Fibroblast of lung (primary cell): ENCODE measurements at places on chromosomes 4 and X.

GRCh38 chr4:161247831-161248230 lies 916.0 kb downstream of the FSTL5 start:
- no peaks in the 10 kb centered on the region for H3K36me3 ChIP-seq
- no peaks in the 10 kb centered on the region for H3K27me3 ChIP-seq
- no peak for DNase-seq
- no peak overlapping the region for H3K27ac ChIP-seq

DNA sequence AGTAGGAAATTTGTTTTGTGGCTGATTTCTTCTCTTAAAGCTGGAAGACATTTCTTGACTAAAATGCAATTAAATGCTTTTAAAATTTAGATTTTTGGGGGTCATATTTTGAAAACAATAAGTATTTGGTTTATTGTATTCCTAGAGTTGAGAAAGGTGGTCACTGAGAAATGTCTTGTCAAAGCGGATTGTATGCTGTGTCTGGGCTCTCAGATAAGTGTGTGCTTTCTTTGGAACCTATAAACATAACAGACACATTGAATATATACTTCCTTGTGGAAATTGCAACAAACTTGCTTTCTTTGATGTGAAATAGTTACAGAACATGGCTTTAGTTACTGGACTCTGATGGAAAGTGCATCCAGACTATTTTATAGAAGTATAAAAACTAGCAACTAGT lies 75.4 kb downstream of the AFF1 start:
- no peak overlapping the region for H3K4me3 ChIP-seq
- peaks cover 1% of the 10 kb centered on the region for H3K4me1 ChIP-seq
- DNase-seq: no peak
- no peaks in the 10 kb centered on the region for H3K36me3 ChIP-seq
- no peaks in the 10 kb centered on the region for H3K27me3 ChIP-seq

DNA sequence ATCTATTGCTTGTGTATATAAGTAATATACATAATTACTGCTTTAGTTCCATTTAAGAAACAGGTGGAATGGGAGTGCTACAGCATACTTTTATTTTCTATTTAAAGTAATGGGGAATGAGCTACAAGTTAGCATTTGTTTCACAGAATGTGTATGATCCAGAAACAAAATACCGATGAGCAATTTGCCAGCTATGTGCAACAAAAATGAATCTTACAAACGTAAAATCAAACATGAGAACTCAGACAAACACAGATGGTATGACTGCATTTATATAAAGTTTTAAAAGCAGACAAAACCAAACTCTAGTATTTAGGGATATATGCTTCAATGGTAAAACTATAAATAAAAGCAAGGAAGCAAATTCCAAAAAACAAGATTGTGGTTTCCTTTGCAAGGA lies 141.7 kb downstream of the PAPSS1 start:
- no peak for DNase-seq
- H3K4me1 ChIP-seq: no peaks in the 10 kb centered on the region
- no peaks in the 10 kb centered on the region for H3K27me3 ChIP-seq
- no peak overlapping the region for H3K27ac ChIP-seq
- no peak overlapping the region for H3K4me3 ChIP-seq
- no peaks in the 10 kb centered on the region for H3K36me3 ChIP-seq

- DNase-seq: no peak
- no peaks in the 10 kb centered on the region for H3K36me3 ChIP-seq
- no peak overlapping the region for H3K4me3 ChIP-seq
- no peak overlapping the region for H3K27ac ChIP-seq
- no peaks in the 10 kb centered on the region for H3K4me1 ChIP-seq
These were observed 239.0 kb downstream of the SLITRK2 start for GRCh38 chrX:146056511-146057081.

DNA sequence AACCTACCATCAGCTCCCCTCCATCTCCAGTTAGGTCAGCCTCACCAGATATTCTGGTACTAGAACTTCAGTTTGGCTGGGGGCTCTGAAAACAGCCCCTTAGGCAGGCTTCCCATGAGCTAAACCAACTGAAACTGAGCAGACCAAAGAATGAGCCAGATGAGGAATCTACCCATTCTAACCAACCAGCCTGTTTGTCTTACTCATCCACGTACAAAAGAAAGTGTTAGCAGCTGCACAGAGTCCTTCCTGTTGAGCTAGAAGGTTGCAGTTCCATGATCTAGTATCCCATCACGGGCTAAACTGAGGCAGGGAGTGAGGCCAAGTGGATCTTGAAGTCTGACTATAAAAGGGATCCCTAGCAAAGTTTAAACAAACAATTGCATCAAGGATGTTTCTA lies 17.5 kb downstream of the MAGEA9B start:
- no peak overlapping the region for H3K4me3 ChIP-seq
- H3K36me3 ChIP-seq: no peaks in the 10 kb centered on the region
- no peak for DNase-seq
- H3K4me1 ChIP-seq: no peaks in the 10 kb centered on the region
- no peak overlapping the region for H3K27ac ChIP-seq

GRCh38 chr4:79370026-79370425 lies 38.0 kb downstream of the GK2 start:
- H3K4me3 ChIP-seq: no peak overlapping the region
- no peak overlapping the region for H3K27ac ChIP-seq
- H3K4me1 ChIP-seq: no peaks in the 10 kb centered on the region
- H3K27me3 ChIP-seq: no peaks in the 10 kb centered on the region

DNA sequence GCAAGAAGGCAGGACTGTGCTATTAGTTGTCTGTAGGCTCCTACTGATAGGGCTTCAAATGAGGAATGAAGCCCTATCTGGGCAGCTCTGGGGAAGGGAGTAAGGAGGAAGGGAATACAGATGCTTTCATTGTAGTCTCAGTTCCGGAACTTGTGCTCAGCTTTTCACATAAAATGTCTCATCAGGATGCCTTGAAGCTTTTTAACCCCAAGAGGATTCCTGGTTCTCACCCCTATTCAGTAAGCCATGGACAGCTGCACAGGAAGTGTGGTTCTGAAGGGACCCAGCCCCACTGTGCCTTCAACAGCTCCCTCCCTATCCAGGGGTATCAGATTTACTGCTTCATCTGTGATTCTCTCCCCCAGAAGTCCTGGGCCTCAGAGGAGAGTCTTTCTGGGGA lies 5.0 kb downstream of the ARMCX5 start:
- H3K4me1 ChIP-seq: peaks cover 2% of the 10 kb centered on the region
- H3K36me3 ChIP-seq: no peaks in the 10 kb centered on the region
- H3K27ac ChIP-seq: no peak overlapping the region
- no peak for DNase-seq

DNA sequence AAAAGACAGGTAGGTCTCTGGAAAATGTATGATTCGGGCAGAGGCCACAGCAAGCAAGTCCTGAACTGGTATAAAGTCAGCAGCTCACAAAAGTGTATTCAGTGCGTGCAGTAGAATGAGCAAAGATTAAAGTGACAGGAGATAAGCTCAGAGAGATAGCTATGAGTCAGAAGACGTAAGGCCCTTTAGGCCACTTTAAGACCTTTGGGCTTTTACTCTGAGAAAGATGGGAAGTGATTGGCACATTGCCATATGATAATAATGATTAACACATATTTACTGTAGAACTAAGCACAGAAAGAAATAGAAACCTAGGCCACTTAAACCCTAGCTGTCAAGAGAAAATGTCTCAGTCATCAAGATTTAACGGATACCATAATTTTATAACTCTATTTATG lies 51.7 kb downstream of the TBCK start:
- no peaks in the 10 kb centered on the region for H3K36me3 ChIP-seq
- H3K4me3 ChIP-seq: no peak overlapping the region
- no peak for DNase-seq
- no peak overlapping the region for H3K27ac ChIP-seq
- no peaks in the 10 kb centered on the region for H3K4me1 ChIP-seq

- H3K4me1 ChIP-seq: peaks cover 11% of the 10 kb centered on the region
- no peak overlapping the region for H3K27ac ChIP-seq
- H3K4me3 ChIP-seq: no peak overlapping the region
These were observed 17.3 kb upstream of the CXCL8 start for GRCh38 chr4:73723023-73723422.

GRCh38 chrX:136147976-136148375 lies 643 bp downstream of the FHL1 start:
- H3K4me1 ChIP-seq: no peaks in the 10 kb centered on the region
- no peak for DNase-seq
- H3K4me3 ChIP-seq: peak overlapping the region; percentile 72
- no peaks in the 10 kb centered on the region for H3K36me3 ChIP-seq

DNA sequence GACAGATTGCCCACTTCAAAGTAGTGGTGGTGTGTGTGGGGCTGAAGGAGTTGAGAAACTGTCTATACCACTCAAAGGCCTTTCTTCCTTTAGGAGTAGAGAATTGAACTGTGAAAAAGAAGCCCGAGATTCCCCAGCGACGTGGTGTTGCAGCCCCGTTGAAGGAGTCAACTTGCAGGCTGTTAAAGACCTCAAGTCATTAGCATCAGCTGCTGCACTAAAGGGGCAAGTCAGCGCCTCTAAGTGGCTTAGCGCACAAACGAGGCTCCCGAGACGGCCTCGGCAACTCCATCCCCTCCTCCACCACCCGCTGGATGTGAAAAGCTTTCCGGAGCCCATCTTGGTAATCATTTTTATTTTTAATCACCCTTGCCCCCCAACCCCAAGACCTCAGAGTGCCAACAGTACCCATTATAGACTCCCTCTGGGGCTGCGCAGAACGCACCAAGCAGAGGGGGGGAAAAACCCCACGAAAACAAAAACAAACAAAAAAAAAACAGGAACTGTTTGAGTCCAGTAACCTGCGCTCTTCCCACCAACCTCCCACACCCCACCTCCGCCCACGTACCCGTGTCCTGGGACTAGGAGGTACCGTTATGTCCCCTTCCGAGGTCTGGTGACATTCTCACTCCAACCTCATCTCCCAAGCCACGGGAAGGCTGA lies 913 bp upstream of the PRDM8 start:
- H3K27ac ChIP-seq: no peak overlapping the region
- peak overlapping the region; percentile 10 for H3K4me3 ChIP-seq
- peak; percentile 40 for DNase-seq
- H3K27me3 ChIP-seq: no peaks in the 10 kb centered on the region
- no peaks in the 10 kb centered on the region for H3K36me3 ChIP-seq
